Stimulated activated naive CD4-positive, alpha-beta T cell (primary cell): ENCODE measurements at places on chromosomes 6 and 20.
A peak's percentile ranks its signal among the peaks of the same experiment; 100 is the strongest.

GRCh38 chr6:46310196-46310595 is 139.4 kb upstream of the ENPP5 start:
- no peak for DNase-seq

DNA sequence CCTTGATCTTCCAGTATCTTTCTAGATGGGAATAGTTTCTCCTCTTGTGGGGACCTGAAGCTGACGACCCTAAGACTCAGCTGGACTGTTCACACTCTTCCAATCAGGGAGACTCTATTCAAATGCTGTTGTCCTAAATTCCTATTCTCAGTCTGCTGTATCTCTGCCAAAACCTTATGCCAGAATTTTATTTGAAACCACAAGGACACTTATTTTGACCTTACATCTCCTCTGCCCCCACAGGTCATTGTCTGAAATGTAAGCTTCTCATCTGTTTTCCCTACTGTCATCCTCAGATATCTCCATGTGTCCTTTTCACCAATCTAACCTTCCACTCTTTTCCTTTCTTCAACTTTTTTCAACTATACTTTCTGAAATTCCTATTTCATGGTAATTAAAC is 289.5 kb upstream of the SGK1 start:
- no peak for DNase-seq

- no peak for DNase-seq
These were observed 154.5 kb downstream of the CFAP61 start for GRCh38 chr20:20206788-20207187.

DNA sequence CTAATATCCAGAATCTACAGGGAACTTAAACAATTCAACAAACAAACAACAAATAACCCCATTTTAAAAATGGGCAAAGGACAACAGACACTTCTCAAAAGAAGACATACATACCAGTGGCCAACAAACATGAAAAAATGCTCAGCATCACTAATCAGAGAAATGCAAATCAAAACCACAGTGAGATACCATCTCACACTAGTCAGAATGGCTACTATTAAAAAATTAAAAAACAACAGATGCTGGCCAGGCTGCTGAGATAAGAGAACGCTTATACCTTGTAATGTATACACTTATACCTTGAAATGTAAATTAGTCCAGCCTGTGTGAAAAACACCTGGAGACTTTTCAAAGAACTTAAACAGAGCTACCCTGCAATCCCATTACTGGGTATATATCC is 166.8 kb downstream of the IBTK start:
- DNase-seq, result no peak

DNA sequence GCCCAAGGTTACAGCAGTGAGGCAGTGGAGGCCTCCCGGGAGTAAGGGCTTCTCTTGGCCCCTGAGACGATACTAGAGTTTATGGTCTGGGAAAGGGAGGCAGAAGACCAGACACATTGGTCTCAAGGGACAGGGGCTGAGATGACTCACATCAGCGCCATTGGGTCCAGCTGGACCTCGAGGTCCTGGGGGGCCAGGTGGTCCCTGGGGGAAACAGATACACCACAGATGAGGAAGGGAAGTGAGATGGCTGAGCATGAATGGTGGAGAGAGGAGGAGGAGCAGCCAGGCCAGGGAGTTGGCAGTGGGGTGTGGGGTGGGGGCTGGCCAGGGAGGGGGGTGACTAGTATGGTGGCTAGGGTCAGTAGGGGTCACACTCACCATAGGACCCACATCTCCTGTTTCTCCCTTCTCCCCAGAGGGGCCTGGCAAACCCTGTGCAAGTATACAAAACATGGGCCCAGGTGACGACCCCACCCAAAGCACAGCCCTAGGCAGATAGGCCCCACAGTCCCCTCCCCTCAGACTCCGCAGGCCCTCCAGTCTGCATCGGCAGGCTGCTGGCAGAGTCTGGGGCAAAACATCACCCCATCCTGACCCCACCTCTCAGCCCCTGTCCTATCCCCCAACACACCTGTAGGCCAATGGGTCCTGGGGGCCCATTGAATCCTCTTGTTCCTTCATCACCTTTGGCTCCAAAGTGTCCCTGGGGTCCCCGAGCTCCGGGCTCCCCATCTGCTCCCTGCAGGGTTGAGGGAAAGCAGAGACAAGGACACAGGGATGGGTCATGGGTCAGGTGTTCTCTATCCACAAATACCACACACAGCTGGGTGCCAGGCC is 21.9 kb downstream of the COL11A2 start:
- no peak for DNase-seq

DNA sequence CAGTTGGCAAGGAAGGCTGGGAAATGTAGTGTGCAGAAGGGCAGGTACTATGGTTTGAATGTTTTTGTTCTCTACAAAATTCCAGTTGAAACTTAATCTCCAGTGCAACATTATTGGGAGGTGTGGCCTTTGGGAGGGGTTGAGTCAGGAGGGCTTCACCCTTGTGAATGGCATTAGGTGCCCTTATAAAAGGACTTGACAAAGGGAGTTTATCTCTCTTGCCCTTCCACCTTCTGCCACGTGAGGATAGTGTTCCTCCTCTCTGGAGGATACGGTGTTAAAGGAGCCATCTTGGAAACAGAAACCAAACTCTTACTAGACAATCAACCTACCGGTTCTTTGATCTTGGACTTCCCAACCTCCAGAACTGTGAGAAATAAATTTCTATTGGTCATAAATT is 82.2 kb upstream of the LRFN2 start:
- no peak for DNase-seq

DNA sequence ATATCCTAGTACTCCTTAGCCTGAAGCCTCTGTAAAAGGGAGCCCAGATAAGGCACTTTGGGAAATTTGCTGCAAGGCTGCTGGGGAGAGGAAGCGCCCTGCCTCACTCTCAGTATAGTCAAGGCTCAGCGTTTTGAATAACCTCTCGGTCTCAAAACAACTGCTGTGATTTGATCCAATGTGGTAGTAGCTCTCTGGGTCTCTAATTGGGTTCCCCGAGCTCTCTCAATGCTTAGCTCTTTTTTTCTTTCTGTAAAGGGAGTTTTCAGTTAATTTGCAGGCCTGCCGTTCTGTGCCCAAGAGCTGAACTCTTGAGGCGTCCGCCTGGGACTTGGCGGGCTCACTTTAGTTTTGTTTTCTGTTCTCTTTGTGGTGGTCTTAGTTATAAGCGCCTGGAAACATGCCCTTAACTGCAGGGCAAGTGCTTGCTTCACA is 41.2 kb downstream of the ZHX3 start:
- DNase-seq, result no peak

- DNase-seq, result no peak
These were observed 96.6 kb downstream of the PXDC1 start for GRCh38 chr6:3654898-3655297.

GRCh38 chr6:98024359-98024758 is 741.3 kb upstream of the MMS22L start:
- no peak for DNase-seq

DNA sequence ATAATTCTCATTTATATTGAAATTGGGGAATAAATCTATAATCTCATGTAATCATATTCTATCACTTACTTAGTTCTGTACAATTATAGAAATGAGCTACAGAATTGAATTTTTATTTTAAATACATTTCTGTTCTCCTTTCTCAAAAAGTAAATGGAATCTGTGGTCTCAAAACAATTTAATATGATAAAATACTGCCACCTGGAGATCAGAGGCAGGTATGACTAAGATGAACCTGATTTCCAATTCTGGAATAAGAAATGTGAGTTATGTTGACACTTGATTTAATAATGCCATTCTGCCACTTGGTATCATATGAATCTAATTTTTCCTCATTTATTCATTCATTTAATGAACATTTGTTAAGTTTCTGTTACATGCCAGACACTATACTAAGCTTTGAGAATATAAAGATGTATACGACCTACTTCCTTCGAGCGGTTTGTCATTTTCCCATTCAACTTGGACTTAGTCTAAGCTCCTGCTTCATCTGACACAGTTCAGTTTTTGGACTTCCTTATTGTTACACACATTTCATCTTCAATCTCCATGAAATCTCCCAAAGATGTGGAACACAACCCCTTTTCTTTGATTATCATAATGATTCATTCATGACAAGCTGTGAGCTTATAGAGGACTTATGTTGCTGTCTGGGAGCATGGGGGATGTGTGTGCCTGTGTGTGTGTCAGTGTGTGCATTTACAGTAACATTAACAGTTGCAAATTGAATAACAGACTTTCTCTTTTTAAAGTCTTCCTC is 7.5 kb upstream of the CCDC28A start:
- peak; percentile 40 for DNase-seq

GRCh38 chr6:148616841-148617240 is 130.0 kb upstream of the UST start:
- no peak for DNase-seq

DNA sequence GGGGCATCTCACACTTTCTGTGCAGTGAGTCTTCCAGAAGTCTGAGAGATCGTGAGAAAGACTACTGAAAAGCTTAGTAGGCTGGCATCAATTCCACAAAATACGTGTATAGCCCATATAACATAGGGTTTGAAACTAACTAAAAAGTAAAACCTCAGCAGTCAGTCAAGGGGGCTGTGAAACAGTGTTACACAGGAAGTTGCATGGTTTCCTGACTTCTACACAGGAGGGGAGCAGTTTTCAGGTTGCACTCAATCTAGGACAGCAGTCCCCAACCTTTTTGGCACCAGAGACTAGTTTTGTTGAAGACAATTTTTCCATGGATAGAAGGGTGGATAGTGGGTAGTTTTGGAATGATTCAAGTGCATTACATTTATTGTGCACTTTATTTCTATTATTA is 4.7 kb upstream of the LY86 start:
- DNase-seq, result no peak

DNA sequence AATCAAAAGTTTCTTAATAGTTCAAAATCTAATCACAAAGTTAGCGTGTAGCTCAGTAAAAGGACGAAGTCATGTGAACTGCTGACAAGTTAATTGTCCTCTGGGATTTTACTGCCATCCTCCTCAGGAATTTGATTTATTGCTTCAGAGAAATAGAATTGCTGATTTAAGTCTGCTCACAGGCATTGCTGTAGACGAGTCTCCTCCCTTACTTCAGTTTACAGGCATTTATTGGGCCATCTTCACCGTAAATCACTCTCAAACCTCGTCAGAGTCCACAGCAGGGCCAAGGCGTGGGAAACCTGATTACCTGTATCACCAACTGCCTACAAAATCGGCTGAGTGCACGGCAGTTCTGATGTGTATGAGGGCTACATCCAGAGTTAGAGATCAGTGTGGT is 119.1 kb upstream of the PDE10A start:
- no peak for DNase-seq

GRCh38 chr20:2301164-2301622 is 5.4 kb downstream of the TGM3 start:
- no peak for DNase-seq

DNA sequence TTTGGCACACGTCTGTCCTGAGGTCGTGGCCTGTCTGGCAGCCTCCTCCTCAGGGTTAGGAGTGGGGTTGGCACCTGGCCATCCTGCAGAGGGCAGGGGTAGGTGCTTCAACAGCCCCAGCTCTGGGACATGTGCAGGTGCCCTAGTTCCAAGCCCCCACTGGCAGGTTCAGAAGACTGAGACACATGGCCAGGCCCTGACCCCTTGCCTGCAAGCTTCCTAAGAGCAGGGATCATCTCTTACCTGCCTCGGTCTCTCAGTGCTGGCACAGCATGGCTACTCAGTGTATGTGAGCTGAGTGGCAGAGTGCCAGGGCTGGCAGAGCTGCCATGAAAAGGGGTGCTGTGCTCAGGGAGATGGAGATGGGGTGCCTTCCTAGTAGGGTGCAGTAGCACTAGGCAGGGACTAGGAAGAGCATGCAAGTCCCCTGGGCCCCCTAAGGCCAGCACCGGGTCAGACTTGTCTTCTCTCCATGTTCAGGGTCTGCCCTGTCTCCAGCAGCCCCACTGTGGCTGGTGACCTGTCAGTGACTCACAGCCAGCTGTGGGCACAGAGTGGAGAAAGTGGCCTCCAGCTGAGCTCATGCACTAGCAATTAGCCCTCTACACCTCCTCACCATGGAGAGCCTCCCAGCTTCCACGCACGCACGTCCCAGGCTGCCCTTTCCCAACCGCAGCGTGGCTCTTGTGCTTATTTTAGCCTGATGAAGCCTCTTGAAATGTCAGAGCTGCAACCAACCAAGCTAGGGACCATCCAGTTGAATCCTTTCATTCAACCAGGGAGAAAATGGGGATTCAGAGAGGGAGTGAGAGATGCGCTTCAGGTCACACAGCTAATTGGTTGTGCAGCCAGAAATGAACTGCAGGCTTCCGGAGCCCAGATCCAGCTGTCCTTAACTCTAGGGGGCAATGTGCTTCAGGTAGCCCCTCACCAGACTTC is 116.6 kb downstream of the MRPL14 start:
- no peak for DNase-seq

DNA sequence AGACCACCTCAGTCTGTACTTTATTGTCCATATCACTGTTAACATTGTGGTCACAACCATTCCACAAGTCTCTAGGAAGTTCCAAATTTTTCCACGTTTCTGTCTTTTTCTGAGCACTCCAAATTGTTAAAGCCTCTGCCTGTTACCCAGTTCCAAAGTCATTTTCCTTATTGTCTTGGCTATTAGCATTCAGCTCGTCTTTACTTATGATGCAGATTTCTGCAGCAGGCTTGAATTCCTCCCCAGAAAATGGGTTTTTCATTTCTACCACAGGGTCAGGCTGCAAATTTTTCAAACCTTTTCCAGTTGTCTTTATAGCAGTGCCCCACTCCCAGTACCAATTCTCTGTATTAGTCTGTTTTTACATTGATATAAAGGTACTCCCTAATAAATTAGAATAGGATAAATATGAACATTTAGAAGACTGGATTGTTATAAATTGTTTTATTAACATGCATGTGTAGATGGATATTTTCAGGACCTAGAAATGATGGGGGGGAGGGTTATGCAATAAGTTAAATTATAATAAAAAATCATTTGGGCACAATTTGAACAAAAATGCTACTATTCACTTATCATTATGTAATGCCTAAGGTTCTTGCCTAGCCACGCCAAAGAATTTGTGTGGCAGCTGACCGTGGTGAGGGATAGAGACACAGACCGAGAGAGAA is 595.3 kb upstream of the ADGRB3 start:
- DNase-seq, result no peak

GRCh38 chr20:19890445-19891051 is 126.6 kb upstream of the NAA20 start:
- DNase-seq, result no peak

DNA sequence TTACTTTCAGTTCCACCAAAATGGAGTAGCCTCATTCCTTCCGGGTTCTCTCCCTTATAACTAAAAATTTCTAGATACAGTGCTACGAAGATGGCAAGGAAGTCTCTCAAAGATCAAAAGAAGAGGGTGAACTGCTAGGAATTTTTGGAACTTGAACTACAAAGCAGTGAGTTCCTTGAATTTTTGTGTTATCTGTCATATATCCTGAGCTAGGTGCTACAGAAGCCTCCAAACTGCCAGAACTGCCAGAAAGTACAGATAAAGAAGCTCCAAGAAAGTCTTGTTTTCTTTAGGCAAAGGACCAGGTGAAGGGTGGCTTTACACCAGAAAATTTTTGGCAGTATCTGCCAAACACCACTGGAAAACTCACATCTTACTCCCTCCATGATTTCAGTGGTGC is 218.8 kb upstream of the FLRT3 start:
- DNase-seq, result no peak

- DNase-seq, result no peak
These were observed 999 bp downstream of the THBS2 start for GRCh38 chr6:169252505-169253189.
